ENCODE measurements at places on chromosomes 12 and 14. TPM values are rescaled to one million over a fixed set of nuclear protein-coding genes. Genes with fewer than 3 reads are reported as not detected.

Gene PLXNC1
- total RNA-seq, result 6.4 TPM

Gene ZNF384
- total RNA-seq, result 77.5 TPM

- no peak for DNase-seq
Observed at GRCh38 chr12:52207106-52207505, 15.3 kb upstream of the KRT80 start.

DNA sequence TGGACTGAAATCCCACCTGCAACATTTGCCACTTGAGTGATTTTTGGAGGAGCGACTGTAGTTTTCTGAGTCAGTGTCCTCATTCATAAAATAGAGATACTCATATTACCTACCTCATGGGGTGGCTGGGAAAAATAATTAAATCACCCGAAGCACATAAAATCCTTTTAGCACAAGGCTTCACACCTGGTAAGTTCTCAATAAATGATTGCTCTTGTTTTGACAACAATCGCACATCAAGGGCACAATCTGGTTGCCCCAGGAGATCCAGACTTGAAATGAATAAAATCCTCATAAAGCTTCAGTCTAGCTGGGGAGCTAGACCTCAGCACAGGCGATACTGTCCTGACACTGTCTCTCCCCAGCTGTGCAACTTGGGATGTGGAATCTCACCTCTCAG is 76.0 kb upstream of the CCDC60 start:
- DNase-seq, result no peak

GRCh38 chr12:68148261-68148951 is 11.1 kb downstream of the IFNG start:
- DNase-seq, result no peak

All from Peyer's patch (tissue), 4 donors.